RCC 7860 (cell line): ENCODE measurements at places on chromosomes 1 and 21.

GRCh38 chr1:73659136-73659535 is 538.8 kb downstream of the LRRIQ3 start:
- DNase-seq: no peak

- no peak for DNase-seq
Measured at GRCh38 chr1:22031214-22031962, 21.1 kb upstream of the CDC42 start.

DNA sequence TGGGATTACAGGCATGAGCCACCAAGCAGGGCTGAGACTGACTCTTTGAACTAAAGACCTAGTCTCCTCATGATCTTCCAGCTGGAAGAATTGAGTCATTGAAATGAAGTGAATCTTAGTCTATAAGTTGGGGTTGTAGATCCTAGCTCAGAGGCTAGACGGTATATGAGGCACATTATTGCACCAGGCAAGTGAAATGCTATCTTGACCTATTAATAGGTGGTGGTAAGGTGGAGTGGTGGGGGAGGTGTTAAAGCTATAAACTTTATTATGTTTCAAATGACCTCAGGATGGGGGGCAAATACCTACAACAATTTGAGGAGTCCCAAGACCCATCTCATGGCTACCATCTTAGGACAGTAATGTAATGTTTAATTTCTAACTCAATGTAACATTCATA is 36.8 kb upstream of the SLC16A1 start:
- no peak for DNase-seq

DNA sequence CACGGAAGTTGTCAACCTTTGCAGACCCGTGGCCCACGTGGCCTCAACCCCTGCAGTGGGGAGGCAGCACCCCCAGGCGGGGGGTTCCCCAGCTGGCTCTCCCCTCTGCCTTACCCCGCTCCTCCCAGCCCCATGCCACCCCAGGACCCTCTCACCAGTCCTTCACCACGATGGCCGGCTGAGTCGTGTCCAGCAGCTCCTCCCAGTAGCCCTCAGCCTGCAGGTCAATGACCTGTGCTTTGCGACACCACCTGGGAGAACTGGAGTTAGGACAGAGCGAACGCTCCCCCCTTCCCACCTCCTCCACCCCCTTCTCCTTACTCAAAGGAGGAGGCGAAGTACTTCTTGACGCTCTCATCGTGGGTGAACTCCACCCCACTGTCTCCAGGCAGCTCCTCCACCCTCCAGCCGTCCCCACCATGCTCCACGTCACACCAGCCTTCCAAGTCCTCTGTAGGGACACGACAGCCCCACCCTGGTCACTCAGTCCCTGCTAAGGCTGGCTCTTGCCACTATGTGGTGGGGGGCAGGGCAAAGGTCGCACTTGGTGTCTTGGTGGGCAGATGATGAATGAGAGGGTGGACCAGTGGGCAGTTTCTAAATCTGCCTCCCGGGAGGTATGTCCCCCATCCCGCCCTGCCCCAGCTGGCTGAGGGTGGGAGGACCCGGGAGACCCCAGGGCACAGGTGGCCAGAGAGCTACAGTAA is 4.5 kb downstream of the FBXO2 start:
- DNase-seq: no peak

- DNase-seq: no peak
Measured at GRCh38 chr1:150906329-150906728, 19.4 kb downstream of the CTXND2 start.

DNA sequence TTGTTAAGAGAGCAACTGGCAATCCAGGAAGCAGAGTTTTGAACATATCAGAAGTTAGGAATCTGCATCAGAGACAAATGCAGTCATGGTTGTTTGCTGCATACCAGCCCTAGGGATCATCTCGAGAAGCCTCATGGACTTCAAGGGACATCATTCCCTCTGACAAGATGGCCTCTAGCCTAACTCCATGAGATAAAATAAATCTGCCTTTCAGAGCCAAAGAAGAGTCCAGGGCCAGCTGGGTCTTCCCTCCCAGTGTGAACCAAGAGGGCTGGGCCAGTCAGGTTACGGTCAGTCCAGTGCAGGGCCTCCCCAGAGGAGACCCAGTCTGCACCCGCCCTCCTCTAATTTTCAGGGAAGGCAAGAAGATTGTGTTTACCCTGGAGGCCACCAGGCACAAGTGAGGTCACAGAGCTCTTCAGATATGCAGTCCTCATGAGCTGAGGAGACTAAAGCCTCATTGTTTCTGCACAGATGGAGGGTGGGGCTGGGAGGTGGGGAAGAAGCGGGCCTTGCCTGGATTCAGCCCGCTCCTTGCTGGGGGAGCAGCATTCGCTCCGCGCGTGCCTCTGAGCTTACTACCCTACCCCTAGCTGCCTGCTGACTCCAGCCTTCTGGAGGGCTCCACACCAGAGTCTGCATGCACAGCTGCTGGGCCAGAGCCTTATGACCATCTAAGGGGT is 52.8 kb downstream of the CAPN2 start:
- DNase-seq: no peak

- no peak for DNase-seq
Measured at GRCh38 chr1:21857840-21858670, 46.0 kb downstream of the LDLRAD2 start.

GRCh38 chr1:182972829-182973228 is 19.9 kb upstream of the SHCBP1L start:
- DNase-seq: no peak

- DNase-seq: no peak
Measured at GRCh38 chr1:202237052-202237451, 43.5 kb downstream of the LGR6 start.

DNA sequence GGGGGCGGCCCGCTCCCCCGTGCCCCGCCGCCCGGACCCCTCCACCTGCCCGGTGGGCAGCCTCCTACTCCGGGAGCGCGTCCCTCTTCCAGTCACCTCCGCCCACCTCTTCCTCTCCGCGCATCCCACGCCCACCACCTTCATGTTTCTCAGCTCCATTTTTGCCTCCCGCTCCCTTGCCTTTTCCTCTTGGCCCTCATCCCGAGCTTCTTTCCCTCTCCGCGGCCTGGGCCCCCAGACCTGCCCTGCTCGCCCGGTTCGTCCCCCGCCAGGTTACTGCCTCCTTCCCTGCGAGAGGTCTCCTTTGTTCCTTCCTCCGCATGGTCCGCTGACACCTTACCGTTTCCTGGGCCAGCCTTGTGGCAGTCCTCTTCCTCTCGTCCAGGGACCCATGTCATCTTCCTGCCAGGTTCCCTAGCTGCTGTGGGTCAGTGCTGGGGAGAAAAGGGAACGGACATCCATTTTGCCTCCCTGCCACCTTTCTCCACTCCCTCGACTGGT is 563 bp downstream of the QSOX1 start:
- peak; percentile 27 for DNase-seq

DNA sequence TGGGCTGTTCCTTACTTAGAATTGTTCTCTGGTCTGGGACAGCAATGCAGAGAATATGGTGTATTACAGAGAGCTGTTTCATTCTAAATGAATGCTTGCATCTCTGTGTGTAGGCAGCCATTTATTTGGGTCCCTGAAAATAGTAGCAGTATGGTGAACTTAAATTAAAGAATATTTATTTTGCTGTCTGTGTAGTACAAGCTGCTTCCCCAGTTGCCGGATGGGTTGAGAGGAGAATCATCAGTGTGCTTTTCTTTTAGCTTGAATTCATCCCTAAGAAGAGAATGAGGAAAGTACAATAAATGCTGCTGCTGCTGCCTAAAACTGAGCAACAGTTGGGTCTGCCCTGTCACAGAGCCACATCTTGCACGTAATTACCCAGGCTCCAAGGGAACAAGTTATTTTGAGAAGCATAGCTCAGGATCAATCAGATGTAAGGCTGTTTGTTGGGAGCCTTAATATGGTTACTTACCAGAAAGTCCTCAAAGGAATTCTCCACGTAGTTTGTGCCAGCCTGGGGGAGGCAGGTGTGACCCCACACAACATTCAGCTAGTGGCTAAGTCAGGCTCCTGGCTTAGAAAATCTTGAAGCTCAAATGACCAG is 16.6 kb downstream of the ACTN2 start:
- no peak for DNase-seq

DNA sequence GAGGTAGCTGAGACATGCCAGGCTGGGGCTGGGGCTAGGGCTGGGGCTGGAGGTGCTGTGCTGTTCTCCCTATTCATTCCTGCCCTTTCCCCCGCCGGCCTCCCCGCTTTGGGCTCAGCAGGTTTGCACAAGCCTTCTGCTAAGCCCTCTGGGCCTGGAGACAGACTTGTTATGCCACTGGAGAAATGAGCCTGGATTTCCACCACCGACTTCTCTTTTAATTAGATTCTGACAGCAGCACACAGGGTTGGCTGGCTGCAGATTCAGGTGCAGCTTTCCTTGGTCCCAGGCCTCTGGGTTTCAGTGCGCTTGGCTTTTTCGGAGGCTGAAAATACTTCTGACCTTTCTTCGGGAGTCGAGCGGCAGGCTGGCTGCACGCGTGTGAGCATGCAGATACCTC is 71.5 kb upstream of the ACTL8 start:
- no peak for DNase-seq

DNA sequence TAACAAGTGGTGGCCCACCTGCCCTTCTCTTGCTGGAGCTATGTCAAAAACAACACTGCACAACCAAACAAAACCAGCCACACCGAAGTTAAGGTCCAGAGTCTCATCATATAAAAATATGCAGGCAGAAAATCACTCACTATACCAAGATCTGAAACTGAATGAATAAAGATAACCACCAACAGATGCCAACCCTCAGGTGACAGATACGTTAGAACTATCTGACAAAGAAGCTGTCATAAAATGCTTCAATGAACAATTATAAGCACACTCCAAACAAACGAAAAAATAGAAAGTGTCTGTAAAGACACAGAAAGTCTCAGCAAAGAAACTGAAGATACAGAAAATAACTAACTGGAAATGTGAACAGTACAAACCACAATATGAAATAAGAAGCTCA is 14.0 kb downstream of the ZNF496 start:
- DNase-seq: no peak

- DNase-seq: no peak
Measured at GRCh38 chr1:57832612-57833011, 408.8 kb upstream of the DAB1 start.
